Activated T-helper 17 cell treated with anti-CD3 and anti-CD28 coated beads, Interleukin-2, amount 50 U/mL, for 72 hours (primary cell): ENCODE measurements at places on chromosomes 16 and 17. TPM values are rescaled to one million over a fixed set of nuclear protein-coding genes. Genes with fewer than 3 reads are reported as not detected.
A peak's percentile ranks its signal among the peaks of the same experiment; 100 is the strongest.

DNA sequence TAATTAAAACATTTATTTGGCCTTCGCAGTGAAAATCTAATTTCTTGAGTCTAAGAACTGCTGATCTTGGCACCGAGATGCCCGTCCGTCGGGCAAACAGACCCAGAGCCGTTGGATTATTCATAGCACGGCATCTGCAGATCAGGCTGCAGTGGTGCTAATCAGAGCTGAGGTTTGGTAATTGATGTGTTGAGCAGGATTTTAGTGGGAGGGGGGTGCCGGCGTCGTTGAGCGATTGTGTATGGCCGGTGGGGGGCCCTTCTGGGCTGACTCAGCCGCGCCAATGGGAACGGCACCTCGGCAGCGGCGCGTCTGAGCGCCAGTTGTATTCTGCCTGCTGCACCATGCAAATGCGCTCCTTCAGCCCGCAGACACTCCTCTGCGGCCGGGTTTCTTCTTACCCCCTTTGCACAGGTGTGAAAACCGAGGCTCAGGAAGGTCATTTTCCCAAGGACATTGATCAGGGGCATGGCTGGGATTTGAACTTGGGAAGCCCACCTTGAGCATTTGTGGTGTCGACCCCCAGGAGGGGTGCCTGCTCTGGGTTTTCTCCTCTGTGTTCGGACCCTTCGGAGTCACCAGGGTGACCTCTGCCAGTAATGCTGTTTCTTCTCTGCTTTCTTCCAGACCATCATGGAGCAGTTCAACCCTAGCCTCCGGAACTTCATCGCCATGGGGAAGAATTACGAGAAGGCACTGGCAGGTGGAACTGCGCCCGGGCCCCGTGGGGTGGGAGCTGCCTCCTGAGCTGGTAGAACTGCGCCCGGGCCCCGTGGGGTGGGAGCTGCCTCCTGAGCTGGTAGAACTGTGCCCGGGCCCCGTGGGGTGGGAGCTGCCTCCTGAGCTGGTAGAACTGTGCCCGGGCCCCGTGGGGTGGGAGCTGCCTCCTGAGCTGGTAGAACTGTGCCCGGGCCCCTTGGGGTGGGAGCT lies 18.4 kb downstream of the BAIAP2 start:
- ATAC-seq, result no peak

DNA sequence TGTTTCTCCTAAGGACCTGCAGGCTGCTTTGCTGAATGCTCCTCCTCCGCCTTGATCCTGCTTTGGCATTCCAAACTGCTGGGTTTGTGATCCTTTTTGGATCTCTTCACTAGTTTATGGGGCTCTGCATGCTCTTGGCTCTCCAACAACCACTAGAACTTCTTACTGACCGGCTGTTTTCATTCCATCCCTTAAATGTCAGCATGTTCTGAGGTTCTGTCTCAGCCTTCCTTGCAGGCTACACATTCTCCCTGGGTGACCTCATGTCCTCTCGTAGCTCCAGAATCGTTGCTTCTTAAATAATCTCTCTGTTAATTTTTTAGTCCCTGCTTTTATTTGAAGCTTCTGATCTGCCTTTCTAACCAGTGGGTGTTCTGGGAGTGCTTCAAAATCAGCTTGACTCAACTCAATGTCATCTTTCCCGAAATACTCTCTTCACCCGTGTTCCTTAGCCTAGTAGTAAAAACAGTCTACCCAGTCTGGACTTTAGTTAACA lies 119.0 kb upstream of the HS3ST2 start:
- no peak for ATAC-seq

- ATAC-seq, result no peak
These were observed 24.5 kb upstream of the SPPL2C start for GRCh38 chr17:45820052-45820780.

DNA sequence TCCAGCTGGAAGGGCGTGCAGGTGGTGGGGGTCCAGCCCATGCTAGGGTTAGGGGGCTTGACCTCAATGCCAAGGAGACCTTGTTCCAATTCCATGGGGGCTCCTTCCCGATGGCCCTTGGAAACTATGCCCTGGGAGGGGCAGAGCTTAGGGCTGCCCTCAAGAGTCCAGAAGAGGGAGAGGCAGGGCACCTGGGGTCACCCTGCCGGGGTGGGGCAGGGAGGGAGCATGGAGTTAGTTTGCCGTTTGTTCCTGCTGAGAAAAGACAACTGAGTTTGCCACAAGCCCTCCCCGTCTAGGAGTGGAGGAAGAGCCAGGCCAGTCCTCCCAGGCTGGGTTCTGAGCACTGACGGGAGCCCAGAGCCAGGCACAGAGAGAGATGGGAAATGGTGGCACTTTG lies 21.4 kb downstream of the MMP15 start:
- ATAC-seq, result no peak

GRCh38 chr17:68532826-68533225 lies 20.6 kb downstream of the PRKAR1A start:
- no peak for ATAC-seq

DNA sequence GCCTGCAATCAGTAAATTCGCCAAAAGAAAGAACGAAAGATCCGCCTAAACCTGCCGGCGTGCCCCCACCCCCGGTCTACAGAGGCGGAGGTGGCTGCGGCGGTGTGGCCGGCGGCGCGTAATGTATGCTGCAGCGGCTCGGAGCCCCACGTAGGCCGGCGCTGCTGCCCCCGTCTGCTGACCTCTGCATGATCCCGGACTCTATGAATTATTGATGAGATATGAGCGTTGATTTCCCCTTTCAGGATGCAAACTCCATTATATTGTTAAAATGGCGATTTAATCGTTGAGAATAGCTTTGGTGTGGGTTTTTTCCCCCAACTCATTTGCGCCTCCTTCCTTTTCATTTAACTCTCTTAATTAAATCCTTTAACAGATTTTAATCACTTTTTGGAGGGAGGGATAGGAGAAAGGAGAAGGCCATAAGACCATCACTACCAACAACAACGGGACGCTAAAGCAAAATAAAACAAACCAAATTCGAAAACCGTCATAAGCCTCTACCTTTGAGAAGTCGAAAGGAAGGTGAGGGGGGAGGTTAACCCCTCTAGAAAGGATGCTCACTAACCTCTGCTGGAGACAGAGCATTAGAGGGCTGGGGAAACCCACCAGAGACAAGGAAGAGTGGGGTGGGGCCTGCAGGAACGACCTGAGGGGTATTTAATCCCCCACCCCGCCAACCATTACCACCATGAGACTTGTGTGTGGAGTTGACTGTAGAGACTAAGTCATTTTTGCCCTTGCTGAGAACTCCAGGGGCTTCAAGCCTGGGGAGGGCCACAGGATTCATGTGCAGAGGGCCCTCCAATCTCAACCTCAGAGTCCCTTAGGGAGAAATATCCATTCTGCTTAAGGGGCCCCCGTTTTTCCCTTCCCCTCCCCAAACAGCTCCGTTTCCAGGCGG lies 3.4 kb downstream of the HOXB3 start:
- peak; percentile 42 for ATAC-seq

Gene RNF43
- 0.85 TPM for total RNA-seq
